ENCODE measurements at places on chromosomes 13 and 19.

DNA sequence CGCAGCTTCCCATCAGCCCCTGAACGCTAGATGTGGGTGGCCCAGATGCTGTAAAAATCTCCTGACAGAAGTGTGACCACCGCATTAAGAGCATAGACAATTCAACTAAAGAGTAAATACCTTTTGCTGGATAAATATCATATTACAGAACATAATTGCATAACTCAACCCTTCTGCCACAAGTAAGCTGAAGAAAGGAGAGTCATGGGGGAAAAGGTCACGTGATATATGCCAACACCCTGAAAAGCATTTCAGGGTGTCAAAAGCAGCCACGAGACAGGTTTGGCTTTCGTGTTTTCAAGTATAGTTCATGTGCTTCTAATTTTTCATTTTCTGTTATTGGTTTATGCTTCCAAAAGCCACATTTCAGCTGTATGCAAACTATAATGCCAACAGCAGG is 71.3 kb downstream of the LHFPL6 start:
- no peak for DNase-seq

GRCh38 chr13:27991881-27992280 is 3.4 kb upstream of the URAD start:
- DNase-seq = no peak

GRCh38 chr13:53512635-53513034 is 484.0 kb downstream of the OLFM4 start:
- no peak for DNase-seq

GRCh38 chr13:50366488-50367174 is 351.4 kb downstream of the KCNRG start:
- no peak for DNase-seq

DNA sequence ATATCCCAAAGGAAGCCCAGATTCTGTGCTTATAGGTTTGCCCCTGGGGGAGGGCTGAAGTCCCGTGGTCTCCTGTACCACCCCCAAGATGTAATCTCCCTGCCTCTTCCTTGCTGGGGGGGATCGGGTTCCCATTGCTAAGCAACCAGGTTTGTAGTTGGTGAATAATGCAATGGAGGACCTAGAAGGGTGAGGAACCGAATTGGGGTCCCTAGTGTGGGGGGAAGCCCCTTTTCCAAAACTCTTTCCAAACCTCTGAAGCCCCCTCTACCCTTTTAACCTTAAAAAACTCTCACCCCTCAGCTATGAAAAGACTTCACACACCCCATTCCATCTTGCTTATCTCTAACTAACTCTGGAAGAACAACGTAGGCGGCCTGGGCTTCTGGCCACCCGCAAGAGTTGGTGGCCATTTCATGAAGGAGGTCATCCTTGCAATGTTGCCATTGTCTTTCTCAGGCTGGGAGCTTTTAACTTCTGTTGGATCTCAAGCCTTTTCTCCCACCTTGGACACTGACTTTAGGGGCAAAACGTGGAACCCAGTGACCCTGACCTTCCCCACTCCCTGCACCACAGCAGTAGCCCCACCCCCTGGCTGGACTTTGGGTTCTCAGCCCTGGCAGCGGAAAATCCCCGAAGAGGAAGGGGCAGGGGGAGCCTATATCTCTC is 661 bp downstream of the PALM3 start:
- DNase-seq = no peak

DNA sequence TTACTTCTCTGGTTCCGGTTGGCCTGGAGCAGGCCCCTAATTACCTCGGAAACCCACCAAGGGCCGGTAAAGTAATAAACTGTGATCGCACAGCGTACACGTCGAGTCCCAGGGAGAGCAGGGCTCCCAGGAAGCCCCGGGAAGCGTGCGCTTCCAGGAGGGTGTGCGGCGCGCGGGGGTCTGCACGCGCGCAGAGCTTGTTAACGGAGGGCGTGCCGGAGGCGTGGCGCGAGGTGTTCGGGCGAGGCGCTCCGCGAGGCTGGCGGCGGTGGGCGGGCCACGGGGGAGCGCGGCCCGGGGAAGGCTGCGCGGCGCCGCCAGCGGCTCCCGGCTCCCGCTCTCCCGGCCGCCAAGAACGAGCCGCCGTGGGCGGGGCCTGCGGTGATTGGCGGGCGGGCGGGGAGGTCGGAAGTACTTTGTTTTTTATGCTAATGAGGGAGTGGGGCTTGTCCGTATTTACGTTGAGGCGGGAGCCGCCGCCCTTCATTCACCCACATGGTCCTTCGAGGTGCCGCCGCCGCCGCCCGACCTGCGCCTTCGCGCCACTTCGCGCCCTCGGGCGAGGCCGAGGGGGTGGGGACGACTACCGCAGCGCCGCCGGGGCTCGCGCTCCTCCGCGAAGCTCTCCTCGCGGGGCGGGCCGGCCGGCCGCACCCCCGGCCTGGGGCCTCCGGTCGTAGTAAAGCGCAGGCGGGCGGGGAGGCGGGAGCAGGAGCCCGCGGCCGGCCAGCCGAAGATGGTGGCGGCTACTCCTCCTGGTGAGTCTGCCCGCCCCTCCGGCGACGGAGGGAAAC is at the start of gene MIR17HG:
MIR17HG (plus strand) TSS at position 486 of the 794 bp plus-strand sequence.
- DNase-seq = peak; percentile 70

DNA sequence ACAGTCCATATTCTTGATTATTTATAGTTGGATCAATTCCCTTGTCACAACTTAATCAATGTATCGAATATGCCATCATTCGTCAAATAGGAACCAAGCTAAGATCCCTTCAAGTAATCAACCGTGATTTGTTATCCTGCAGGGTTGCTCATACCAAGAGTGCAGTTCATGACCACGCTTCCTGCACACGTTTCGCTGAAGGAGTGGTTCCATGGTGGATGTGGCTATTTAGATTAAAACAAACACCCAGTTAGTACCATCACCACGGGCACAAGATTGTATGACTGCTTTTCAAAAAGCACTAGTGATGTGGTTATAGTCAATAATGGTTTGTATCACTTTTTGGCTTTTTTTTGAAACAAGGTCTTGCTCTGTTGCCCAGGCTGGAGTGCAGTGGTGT is 41.1 kb upstream of the CCNE1 start:
- DNase-seq = no peak

GRCh38 chr13:33550885-33551284 is 265.3 kb upstream of the STARD13 start:
- DNase-seq = no peak

DNA sequence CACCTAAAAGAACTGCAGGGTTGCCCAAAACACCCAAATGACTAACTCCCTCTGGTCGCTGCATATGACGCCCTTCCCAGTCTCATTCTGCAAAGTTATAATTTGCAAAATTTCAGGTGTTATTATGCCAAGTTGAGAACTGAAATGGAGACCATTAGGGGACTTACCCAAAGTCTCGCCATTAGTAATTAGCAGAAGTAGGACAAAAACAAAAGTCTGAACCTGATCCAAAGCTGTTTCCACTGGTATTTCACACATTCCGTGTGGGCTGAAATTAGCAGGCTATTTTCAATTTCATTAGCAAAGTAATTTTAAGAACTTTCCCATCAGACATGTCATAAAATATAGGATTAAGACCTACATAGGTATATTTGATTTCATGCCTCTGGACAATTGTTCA is 6.8 kb downstream of the RUBCNL start:
- DNase-seq = no peak

DNA sequence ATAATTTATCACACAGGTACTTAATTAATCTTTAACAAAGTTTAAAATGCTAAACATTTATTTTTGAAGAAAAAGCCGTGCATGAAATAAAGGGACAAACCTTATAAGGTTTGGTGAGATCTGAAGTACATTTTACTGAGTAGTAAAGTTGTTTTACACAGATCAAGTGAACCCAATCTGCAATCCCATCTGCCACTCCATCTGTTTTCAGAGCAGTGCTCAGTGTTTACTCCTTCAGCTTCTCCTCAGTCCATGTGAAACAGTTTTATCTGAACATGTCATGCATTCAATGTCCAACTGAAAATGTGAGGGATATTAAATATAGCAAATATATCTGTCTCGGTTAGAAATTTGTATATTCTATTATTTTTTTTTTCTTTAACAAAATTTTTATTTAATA is 166.8 kb downstream of the MAB21L1 start:
- no peak for DNase-seq

DNA sequence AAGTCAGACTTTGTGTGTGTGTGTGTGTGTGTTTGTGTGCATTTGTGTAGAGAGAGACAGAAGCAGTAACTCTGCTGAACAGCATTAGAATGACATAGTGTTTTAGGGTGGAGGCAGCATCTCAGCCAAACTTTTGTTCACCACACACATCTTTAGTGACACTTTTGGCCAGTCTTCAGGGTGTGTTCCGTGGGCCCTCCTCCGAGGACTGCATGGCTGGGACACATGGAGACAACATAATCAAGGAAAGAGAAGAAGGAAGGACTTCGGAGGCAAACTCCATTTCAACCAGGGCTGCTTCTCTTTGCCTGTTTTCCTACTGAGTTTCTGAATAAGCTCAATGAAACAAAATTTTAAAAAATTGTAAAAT is 205.1 kb downstream of the LHFPL6 start:
- DNase-seq = no peak

- DNase-seq = no peak
Measured at GRCh38 chr13:101869553-101869952, 417.1 kb downstream of the ITGBL1 start.

DNA sequence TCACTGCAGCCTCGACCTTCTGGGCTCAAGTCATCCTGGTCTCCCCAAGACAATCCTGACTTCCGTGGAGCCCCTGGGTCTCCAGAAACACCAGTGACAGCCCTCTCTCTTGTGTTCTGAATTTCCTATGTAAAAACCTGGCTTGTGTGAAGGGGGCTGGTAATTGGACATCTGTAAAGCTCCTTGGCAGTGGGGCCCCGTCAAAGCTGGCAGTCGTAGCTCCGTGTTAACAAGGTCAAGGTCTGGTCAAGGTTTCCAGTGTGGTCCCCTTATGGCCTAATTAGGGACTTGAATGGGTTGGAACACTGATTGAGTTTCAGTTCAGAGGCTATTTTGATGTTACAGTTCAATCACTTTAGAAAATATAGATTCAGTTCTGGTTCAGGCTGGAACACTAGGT is 32.8 kb upstream of the NDUFS7 start:
- no peak for DNase-seq

DNA sequence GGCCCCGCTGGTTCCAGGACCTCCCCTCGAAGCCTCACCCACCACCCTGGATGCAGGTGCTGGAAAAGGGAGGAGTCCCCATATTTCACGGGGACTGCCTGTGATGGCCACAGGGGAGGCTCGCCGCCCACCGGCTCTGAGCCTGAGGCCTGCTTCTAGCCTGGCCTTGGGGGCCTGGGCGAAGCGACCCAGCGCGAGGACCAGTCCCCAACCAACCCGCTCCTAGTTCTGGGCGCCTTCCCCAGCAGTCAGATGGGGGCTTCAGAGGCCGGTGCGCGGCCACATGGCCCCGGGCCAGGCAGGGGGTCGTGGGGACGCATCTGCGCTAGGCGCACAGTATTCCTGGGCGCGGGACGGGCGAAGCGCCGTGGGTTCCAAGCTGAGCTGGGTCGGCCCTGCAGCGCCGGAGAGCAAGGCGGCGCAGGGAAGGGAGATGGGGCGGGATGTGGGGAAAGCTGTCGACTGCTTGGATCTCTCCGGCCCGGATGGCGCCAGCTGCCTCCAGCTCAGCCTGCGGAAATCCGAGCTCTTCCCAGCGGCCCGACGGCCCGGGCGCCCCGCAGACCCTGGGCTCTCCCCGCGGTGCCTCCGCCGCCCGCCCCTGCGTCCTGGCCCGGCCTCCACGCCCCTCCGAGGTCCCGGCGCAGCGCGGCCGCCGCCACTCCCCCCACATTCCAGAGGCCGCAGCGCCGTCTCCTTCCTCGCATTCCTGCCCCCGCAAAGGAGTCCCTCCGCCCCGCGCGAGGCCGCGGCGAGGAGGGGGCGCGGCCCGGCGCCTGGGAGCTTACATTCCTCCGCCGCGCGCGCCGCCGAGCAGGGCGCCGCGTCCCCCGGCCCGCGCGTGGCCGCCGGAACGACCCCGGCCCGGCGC is at the start of gene WTIP:
WTIP (plus strand) TSS at position 788 of the 871 bp plus-strand sequence. CDS start 217 bp downstream, outside the sequence.
- no peak for DNase-seq

DNA sequence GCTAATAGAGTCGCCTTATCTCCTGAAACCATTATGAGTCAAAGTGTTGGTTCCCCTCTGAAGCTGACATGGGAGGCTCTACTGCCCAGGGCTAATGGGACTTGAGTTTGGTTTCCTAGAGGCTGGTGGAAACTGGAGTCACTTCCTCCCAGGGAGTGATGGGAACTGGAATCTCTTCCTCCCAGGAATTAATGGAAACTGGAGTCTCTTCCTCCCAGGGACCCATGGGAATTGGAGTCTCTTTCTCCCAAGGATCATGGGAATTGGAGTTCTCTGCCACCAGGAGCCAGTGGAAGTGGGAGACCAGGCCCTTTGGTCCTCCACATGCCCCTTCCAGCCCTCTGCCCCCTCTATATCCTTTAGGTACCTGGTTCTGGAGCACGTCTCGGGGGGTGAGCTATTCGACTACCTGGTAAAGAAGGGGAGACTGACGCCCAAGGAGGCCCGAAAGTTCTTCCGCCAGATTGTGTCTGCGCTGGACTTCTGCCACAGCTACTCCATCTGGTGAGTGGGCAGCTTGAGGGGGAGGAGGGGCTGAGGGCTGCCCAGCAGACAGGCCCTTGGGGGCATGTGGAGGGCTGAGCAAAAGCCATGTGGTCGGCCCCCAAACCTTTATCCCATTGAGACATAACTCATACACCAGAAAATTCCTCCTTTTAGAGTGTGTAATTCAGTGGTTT is 5.5 kb downstream of the BRSK1 start:
- no peak for DNase-seq

DNA sequence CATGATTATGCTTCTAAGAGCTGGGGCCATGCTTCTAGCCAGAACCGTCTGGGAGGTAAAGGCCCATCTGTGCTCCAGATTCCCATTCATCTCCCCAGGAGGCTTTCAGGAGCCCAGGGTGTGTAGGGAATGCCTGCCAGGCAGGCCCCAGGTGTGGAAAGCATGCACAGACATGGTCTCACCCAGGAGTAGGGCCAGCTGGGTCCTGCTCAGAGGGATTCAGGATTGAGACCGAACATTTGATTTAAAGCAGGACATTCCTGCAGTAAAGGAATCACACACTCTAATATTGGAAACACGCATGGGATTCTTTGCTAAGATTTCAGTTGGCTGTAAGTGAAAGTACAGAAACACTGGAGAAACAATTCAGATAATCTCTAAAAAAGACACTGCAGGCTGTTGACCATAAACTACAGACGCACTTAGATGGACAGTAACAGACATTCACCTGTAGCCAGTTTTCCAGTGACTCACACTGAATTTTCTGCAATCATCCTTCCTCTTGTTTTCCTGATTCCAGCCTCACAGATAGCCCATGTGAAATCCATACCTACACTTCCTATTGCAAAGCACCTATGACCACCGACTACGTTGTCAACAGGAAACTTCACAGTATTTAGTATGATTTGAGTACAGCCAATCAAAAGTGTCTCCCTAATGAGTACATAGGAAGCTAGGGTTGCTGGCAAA is 257.8 kb downstream of the TBC1D4 start:
- DNase-seq = no peak

DNA sequence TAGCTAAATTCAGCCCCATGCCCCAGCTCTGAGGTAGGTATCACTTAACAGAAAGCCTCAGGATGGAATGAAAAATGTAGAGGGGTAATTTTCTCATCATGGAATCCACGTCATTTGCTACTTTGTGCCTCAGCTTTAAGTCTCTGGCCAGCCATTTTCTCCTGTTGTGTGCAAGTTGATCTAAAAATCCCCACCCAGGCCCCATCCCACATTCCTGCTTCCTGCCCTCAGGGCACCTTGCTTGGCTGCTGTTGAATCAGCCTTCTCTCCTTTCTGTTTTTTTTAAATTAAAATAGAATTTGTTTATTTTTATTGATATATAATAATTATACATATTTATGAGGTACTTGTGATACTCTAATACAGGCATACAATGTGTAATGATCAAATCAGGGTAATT is 179.9 kb upstream of the TSHZ3 start:
- no peak for DNase-seq

Data from stimulated activated CD4-positive, alpha-beta T cell treated with anti-CD3 and anti-CD28 coated beads, TNF-alpha, amount 100 ng/mL, for 1 hour (primary cell).